Ureter (tissue), 1 donor: ENCODE measurements at places on chromosomes 11 and 22. TPM values are rescaled to one million over a fixed set of nuclear protein-coding genes. Genes with fewer than 3 reads are reported as not detected.
A peak's percentile ranks its signal among the peaks of the same experiment; 100 is the strongest.

DNA sequence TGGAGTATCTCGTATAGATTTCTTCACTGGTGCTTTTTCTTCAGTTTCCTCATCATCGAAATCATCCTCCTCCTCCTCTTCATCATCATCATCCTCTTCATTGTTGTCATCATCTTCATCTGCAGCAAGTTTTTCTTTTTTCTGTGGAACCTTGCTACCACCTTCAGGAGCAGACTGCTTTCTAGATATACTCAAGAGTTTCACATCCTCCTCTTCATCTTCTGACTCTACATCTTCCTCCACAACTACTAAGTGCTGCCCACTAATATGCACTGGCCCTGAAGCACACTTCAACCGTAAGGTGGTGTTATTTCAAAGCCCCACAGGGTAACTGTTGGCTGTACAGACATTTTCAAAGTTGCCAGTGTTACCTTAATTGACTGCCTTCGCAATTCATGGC is 17.1 kb downstream of the OR2AT4 start:
- no peak for DNase-seq

GRCh38 chr22:27966168-27967064 is 47.4 kb upstream of the PITPNB start:
- no peak for DNase-seq

GRCh38 chr11:32531528-32531927 is 52.1 kb upstream of the EIF3M start:
- DNase-seq: no peak

DKK3 gene
- total RNA-seq: 74.6 TPM

DNA sequence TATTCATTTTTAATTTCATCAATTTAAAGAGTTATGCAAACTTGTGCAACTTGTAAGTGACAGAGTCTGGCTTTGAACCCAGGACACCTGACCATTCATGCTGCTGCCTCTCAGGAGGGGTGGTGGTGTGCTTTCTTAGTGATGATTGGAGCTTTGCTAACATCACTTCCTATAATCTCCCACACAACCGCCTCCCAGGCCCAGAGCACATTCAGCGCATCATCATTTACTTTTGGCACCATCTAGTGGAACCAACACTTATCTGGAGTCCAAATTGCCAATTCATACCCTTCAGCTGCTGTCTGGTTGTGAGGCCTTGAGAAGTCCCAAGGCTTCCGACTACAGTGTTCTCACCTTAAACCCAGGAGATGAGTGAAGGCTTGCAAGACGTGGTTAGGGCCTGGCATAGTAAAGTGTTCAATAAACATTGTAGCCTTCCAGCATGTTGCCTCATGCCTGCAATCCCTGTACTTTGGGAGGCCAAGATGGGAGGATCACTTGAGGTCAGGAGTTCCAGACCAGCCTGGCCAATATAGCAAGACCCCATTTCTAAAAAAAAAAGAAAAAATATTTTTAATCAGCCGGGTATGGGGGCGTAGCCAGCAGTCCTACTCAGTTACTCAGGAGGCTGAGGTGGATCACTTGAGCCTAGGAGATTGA is 1.1 kb upstream of the TTLL1 start:
- peak; percentile 57 for DNase-seq
